Adrenal gland (tissue), 19 donors: ENCODE measurements at places on chromosomes 12 and 14. TPM values are rescaled to one million over a fixed set of nuclear protein-coding genes. Genes with fewer than 3 reads are reported as not detected.
A peak's percentile ranks its signal among the peaks of the same experiment; 100 is the strongest.

Gene LEMD3
- polyA plus RNA-seq: 15.7 TPM

Gene STYK1
- 0.13 TPM for polyA plus RNA-seq

Gene DIO2
- polyA plus RNA-seq: 0.77 TPM

Gene HIGD1C
- not detected for polyA plus RNA-seq

Gene DPF3
- 2.8 TPM for polyA plus RNA-seq

Gene BEGAIN
- 2.5 TPM for polyA plus RNA-seq

Gene LPAR5
- 1.3 TPM for polyA plus RNA-seq

- H3K27ac ChIP-seq: no peak overlapping the region
- no peak overlapping the region for H3K4me3 ChIP-seq
- no peaks in the 10 kb centered on the region for H3K4me1 ChIP-seq
- no peaks in the 10 kb centered on the region for H3K36me3 ChIP-seq
- no peak for DNase-seq
Measured at GRCh38 chr14:31510222-31510621, 22.4 kb upstream of the GPR33 start.

DNA sequence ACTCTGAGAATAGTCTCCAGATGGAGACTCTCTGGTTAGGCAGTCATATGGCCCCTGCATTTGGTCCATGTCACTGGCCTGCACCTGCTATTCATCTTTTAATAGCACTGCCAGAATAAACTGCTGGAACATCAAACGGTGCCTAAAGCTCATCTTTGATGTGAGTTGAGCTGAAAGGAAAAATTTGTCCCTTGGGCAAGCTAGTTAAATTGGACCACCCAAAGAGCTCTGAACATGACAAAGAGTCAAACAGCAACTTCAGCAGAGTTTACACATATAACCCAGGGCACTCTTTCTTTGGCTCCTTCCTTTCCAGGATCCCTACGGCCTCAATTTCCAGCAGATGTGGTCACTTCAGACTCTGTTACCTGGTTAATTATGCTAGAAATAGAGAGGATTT is 269.9 kb downstream of the RPL10L start:
- H3K4me3 ChIP-seq: no peak overlapping the region
- H3K27ac ChIP-seq: no peak overlapping the region
- no peak for DNase-seq
- H3K4me1 ChIP-seq: no peaks in the 10 kb centered on the region

DNA sequence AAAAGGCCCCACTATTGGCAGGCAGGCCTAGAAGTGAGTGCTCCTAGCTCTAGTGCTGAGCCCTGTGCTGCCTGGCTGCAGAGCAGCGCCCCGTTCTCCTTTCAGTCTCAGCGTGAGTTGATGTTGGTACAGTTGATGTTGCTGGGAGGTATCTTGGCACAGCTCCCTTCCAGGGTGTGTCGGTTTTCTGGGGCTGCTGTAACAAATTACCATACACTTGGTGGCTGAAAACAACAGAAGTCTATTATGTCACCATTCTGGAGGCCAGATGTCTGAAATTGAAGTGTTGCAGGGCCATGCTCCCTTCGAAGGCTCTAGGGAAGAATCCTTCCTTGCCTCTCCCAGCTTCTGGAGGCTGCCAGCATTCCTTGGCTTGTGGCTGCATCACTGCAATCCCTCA is 151.4 kb downstream of the TSPAN9 start:
- no peaks in the 10 kb centered on the region for H3K4me1 ChIP-seq
- H3K36me3 ChIP-seq: no peaks in the 10 kb centered on the region
- H3K27me3 ChIP-seq: no peaks in the 10 kb centered on the region
- no peak overlapping the region for H3K4me3 ChIP-seq

DNA sequence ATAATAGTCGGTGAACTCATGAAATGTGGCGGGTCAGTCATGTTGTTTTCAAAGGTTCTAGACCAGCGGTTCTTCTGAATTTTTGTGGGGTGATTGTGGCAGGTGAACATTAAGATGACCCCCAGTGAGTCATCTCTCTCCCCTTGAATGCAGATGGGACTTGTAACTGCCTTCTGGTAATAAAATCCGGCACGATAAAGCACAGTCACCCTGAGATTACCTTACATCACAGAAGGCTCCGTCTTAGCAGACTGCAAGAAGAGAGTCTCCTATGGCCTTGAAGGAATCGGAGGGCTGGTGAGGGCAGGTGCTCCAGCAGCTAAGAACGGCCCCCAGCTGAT is 189.6 kb downstream of the FOXN3 start:
- no peaks in the 10 kb centered on the region for H3K27me3 ChIP-seq
- no peak overlapping the region for H3K27ac ChIP-seq
- no peak overlapping the region for H3K4me3 ChIP-seq
- no peak for DNase-seq
- no peaks in the 10 kb centered on the region for H3K36me3 ChIP-seq

- no peak overlapping the region for H3K4me3 ChIP-seq
- no peaks in the 10 kb centered on the region for H3K36me3 ChIP-seq
- no peaks in the 10 kb centered on the region for H3K4me1 ChIP-seq
- no peaks in the 10 kb centered on the region for H3K27me3 ChIP-seq
- DNase-seq: no peak
Measured at GRCh38 chr14:93713726-93714405, 74.4 kb downstream of the PRIMA1 start.

- no peak overlapping the region for H3K27ac ChIP-seq
- no peak for DNase-seq
- no peak overlapping the region for H3K4me3 ChIP-seq
- no peaks in the 10 kb centered on the region for H3K27me3 ChIP-seq
- H3K4me1 ChIP-seq: no peaks in the 10 kb centered on the region
Measured at GRCh38 chr12:1848745-1849144, 28.4 kb downstream of the LRTM2 start.

GRCh38 chr14:37869633-37870032 is 274.2 kb downstream of the TTC6 start:
- H3K4me3 ChIP-seq: no peak overlapping the region
- no peak overlapping the region for H3K27ac ChIP-seq
- H3K27me3 ChIP-seq: no peaks in the 10 kb centered on the region
- no peak for DNase-seq
- H3K36me3 ChIP-seq: no peaks in the 10 kb centered on the region

GRCh38 chr14:52013984-52014600 is 24.7 kb downstream of the RTRAF start:
- no peaks in the 10 kb centered on the region for H3K36me3 ChIP-seq
- no peaks in the 10 kb centered on the region for H3K4me1 ChIP-seq
- H3K4me3 ChIP-seq: no peak overlapping the region
- DNase-seq: no peak

DNA sequence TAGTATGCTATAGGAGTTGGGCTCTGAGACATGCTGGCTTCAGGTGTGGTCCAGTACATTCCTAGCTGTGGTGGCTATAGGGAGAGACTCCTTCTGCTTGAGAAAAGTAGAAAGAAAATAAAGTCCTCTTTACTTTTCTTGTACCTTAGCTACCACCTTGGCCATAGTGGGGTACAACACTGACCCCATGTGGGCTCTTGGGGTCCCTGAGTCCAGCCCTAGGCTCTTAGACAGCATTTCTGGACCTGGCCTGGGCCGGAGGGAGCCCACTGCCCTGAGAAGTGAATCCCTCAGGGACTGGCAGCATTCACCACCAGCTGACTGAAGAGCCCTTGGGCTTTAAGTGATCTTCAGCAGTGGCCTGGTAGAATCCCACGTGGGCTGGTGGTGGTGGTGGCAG is 143.1 kb downstream of the SYT10 start:
- DNase-seq: no peak
- H3K27me3 ChIP-seq: no peaks in the 10 kb centered on the region
- H3K27ac ChIP-seq: no peak overlapping the region
- no peak overlapping the region for H3K4me3 ChIP-seq
- H3K4me1 ChIP-seq: no peaks in the 10 kb centered on the region
- no peaks in the 10 kb centered on the region for H3K36me3 ChIP-seq

GRCh38 chr14:104424406-104425072 is 155.0 kb upstream of the C14orf180 start:
- no peak overlapping the region for H3K27ac ChIP-seq
- DNase-seq: no peak
- no peaks in the 10 kb centered on the region for H3K27me3 ChIP-seq
- no peak overlapping the region for H3K4me3 ChIP-seq
- H3K4me1 ChIP-seq: no peaks in the 10 kb centered on the region

DNA sequence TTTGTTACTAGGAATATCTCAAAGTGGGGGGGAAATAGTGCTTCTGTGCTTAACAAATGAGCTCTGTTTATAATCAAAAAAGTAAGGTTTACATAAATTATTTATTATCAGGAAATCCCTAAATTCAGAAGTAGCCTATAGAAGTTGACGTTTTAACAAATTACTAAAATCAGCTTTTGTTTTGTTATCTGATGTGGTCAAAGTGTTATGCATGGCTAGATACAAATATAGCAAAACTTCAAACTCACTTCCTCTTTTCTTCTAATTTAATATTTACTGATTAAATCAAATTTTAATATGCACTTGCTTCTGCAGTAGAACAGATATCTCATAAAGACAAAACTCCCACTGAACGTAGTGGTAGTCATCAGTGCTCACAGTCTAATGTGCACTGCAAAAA is 47.5 kb downstream of the GARIN6 start:
- no peak for DNase-seq
- H3K4me3 ChIP-seq: no peak overlapping the region
- no peaks in the 10 kb centered on the region for H3K4me1 ChIP-seq
- no peaks in the 10 kb centered on the region for H3K36me3 ChIP-seq
- no peak overlapping the region for H3K27ac ChIP-seq

- no peak overlapping the region for H3K4me3 ChIP-seq
- H3K4me1 ChIP-seq: peaks cover 3% of the 10 kb centered on the region
- H3K27ac ChIP-seq: no peak overlapping the region
- no peaks in the 10 kb centered on the region for H3K27me3 ChIP-seq
Measured at GRCh38 chr14:77607741-77608302, 8.6 kb downstream of the SPTLC2 start.

DNA sequence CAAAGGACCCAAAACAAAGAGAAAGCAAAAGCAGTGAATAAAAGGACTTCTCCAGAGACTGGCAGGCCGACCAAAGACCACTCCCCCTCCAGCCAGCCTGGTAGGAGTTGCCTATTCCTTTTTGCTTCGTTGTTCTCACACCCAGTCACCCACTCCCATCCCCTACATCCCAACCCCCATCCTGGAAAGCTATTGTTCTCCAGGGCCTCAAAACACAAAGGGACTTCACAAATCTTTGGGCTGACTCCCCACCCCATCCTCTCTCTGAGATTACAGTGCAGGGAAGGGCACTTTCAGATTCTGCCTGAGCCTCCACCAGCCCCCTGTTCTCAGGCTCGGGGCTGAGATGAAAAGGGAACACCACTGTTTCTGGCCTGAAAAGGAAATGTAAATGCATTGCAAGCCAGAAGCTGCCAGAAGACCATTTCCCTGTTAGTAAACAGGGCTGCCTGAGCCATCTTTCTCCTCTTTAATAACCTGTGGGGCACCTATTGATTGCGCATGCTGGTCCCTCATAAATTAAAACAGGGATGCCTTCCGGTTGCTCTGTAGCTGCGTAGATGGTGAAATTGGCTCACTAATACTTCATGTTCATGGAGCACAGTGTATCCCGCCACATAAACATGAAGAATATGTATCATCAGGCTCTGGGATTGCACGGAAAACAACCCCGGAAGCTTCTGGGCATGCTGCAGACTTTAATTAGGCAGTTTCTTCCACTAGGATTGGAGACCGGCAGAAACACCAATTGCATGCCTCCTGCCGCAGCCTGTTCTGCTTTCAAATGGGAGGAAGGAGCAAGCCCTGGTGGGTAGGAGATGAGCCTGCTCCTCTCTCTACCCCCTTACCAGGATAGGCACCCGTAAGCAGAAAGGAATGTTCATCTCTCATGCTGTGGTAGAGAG is 130.3 kb upstream of the FUT8 start:
- no peaks in the 10 kb centered on the region for H3K27me3 ChIP-seq
- H3K27ac ChIP-seq: no peak overlapping the region
- H3K4me1 ChIP-seq: no peaks in the 10 kb centered on the region
- H3K4me3 ChIP-seq: no peak overlapping the region
- H3K36me3 ChIP-seq: no peaks in the 10 kb centered on the region

- no peaks in the 10 kb centered on the region for H3K27me3 ChIP-seq
- peaks cover 18% of the 10 kb centered on the region for H3K4me1 ChIP-seq
- H3K36me3 ChIP-seq: no peaks in the 10 kb centered on the region
- no peak for DNase-seq
- H3K4me3 ChIP-seq: no peak overlapping the region
Measured at GRCh38 chr12:114765960-114766691, 82.2 kb upstream of the TBX3 start.

DNA sequence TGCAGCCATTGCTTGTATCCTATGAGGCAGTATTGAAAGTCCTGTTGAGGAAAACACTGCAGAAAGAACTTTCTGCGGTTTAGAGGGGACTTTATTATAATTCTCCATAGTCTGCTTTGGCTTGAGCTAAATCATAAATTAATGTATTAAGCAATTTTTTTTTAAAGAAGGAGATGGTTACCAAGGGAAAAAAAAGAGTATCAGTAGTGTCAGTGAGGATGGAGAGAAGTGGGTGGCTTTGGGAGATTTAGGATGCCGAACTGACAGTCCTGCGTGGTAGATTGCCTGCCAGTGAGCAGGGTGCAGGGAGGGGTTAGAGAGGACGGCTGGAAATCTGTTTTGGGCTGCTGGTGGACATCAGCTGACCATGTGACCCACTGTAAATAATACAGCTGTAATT is 96.8 kb downstream of the MYRFL start:
- no peak for DNase-seq
- no peaks in the 10 kb centered on the region for H3K27me3 ChIP-seq
- no peak overlapping the region for H3K27ac ChIP-seq
- no peaks in the 10 kb centered on the region for H3K36me3 ChIP-seq

- no peaks in the 10 kb centered on the region for H3K36me3 ChIP-seq
- peak overlapping the region; percentile 7 for H3K27ac ChIP-seq
- H3K4me3 ChIP-seq: no peak overlapping the region
Measured at GRCh38 chr12:96047229-96048211, 12.1 kb upstream of the LTA4H start.

DNA sequence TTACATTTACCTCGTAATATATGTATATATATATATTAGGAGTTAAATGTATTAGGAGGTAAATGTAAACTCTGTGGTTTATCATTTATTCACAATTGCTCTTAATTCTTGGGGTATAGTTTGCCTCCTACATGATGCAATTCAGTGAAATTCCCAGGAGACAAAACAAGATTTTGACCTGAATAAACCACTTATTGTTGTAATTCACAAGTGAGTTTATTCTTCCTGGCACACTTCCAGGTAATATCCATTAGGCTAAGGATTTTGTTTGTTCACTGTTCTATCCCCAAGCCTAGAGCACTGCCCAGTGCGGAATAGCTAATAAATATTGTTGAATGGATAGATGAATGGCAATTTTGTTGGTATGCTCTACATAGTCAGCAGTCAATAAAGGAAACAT is 3.0 kb downstream of the SMIM10L1 start:
- peaks cover 37% of the 10 kb centered on the region for H3K4me1 ChIP-seq
- H3K27me3 ChIP-seq: no peaks in the 10 kb centered on the region
- no peaks in the 10 kb centered on the region for H3K36me3 ChIP-seq
- DNase-seq: no peak
- no peak overlapping the region for H3K4me3 ChIP-seq
